ENCODE measurements at places on chromosomes 12 and 14.

- no peak for DNase-seq
Measured at GRCh38 chr12:18283831-18284230, 22.5 kb downstream of the PIK3C2G start.

- no peak for DNase-seq
Measured at GRCh38 chr14:68782091-68782981, 10.5 kb downstream of the ZFP36L1 start.

DNA sequence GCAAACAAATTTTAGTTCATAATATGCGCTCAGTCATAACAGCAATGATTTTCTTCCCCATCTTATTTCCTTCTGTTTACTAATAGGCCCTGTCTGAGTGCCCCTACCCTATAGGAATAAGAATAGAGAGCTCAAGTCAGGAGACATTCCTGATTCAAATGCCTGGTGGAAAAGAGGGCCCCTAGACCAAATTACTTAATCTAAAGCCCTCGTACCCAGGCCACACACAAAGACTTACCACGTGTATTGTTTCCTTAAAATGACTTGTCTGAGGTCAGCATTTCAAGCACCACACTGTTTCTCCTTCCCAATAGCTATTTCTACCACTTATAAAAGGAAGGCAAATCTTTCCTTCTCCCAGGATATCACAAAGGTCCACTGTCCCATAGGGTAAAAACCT, 314.9 kb upstream of the TMTC1 start:
- no peak for DNase-seq

- no peak for DNase-seq
Measured at GRCh38 chr14:105710119-105711043, 184.0 kb downstream of the TMEM121 start.

DNA sequence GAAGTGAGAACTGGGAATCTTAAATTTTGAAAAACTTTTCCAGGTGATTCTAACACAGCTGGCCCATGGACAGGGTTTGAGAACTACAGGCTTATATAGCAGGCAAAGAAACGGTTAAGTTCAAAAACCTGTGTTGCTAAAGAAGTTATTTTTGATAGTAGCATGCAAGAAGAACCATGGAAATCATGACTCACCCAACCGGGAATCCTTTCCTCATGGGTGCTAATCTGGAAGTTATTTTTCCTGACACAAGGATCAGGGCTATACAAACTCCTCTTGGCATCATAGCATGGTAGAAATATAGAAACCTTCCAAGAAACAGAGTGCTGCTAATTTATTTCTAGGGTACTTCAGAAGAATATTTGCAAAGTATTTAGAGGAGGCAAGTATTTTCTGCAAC, 588.7 kb downstream of the CCER1 start:
- no peak for DNase-seq

- DNase-seq = no peak
Measured at GRCh38 chr12:28882444-28882843, 266.6 kb upstream of the FAR2 start.

DNA sequence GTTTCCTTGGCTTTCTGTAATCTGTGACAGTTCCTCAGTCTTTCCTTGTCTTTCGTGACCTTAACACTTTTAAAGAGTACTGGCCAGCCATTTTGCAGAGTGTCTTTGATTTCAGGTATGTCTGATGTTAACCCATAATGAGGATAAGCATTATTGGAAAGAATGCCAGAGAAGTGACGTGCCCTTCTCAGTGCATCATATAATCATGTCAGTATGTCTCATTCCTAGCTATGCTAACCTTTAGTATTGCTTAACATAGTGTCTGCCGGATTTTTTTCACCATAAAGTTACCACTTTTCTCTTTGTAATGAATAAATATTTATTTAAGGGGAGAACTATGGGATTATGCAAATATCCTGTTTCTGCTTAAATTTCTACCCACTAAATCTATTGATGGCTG, 28.5 kb downstream of the RERG start:
- DNase-seq = no peak

- no peak for DNase-seq
Measured at GRCh38 chr14:74064426-74064825, 19.8 kb downstream of the ALDH6A1 start.

- DNase-seq = no peak
Measured at GRCh38 chr12:124837958-124838803, 25.5 kb downstream of the SCARB1 start.

DNA sequence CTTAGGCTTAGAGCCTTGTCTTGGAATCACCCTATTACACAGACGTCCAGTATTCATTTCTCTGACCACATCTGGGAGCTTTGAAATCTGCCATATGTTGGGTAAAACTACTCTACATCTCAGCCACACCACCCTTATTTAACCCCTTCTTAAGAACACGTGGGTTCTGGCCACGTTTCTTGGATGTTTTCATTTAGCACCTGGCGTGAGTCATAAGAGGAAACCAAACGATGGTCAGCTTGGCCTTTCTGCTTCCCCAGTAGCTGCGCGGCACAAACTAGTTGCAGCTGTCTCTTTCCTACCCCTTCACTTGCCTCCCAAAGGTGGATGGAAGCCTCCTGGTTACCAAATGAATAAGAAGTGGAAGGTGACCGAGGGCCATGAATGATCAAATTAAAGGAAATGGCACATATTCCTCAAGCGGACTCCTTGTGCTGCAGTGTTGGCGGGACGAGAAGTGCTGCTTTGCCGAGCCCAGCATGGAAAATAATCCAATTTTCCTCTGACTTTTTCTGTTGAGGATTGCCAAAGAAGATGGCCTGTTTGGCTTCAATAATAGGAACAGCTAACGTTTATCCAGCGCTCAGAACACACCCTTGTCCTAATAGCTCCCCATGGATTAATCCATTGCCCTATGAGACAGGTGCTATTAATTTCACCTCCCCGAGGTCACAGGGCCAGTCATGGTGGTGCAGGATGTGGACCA, 154.1 kb downstream of the ZNF664 start:
- DNase-seq = no peak

- no peak for DNase-seq
Measured at GRCh38 chr12:74890237-74890599, 319.4 kb downstream of the KCNC2 start.

DNA sequence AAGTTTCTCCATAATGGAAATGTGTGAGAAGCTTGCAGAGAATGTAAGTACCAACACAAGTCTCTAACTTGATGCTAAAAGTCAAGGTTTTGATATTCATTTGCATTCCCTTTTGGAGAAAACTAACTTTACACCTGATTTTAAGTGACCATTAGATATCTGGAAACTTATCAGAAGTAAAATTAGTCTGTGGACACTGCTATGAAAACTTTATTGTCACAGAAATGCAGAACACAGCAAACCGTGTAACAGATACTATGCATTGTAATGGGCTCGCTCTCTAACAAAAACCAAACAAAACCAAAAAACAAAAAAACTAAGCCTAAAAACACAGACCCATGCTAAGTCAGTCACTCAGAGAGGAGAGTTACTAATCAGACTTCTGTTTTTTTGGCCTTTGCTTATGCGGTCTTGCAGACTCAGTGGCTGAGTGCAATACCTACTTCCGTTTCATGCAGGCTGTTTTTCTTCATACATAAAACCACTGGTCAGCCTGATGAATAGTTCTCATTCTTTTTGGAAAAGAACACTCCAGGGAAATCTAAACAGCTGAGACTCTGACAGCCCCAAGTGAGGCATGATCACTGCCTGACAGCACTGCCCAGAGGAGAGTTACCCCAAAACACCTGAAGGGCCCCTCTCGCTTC, 35.7 kb downstream of the NRDE2 start:
- DNase-seq = no peak

DNA sequence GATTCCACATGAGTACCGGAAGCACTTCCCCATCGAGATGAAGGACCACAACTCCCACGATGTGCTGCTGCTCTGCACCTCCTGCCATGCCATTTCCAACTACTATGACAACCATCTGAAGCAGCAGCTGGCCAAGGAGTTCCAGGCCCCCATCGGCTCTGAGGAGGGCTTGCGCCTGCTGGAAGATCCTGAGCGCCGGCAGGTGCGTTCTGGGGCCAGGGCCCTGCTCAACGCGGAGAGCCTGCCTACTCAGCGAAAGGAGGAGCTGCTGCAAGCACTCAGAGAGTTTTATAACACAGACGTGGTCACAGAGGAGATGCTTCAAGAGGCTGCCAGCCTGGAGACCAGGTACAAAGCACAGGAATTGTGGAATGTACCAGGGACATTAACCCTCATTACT, 22.4 kb upstream of the GALNT16 start:
- no peak for DNase-seq

DNA sequence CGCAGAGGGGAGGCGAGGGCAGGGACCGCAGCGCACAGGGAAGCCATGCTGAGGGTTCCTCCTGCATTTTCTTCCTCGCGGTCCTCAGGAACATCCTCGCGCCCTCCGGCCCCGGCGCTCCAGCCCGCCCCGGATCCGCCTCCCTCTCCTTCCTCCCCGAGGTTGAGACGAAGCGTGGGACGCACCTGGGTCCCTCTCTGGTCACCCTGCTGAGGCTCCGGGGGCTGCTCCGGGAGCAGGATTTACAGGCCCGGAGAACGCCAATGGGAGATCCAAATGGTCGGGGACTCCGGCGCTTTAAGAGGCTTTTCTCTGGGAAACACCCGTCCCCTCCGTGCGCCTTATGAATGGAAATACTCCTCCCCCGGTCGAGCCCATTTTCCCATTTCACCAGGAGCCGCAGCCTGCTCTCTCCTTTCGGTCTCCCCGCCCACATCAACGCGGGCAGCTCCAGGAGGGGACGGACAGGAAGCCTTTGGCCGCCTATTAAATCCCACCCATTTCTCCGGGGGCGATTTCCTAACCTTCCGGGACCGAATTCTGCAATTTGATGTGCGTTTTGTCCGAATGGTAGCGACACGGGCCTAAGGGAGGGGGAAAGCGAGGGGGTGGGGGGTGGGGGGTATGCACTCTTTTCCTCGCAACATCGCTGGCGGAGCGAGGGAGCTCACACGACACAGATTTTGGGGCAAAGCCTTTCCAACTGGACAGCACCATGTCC, at the start of gene UNC79:
TSS of gene UNC79 (plus strand) at position 625 of the 721 bp plus-strand sequence. CDS start at position 716, 91 bp downstream.
- DNase-seq = no peak

- no peak for DNase-seq
Measured at GRCh38 chr12:16110596-16110995, 166.9 kb downstream of the SLC15A5 start.

GRCh38 chr14:69539631-69540410, 34.9 kb downstream of the CCDC177 start:
- no peak for DNase-seq

DNA sequence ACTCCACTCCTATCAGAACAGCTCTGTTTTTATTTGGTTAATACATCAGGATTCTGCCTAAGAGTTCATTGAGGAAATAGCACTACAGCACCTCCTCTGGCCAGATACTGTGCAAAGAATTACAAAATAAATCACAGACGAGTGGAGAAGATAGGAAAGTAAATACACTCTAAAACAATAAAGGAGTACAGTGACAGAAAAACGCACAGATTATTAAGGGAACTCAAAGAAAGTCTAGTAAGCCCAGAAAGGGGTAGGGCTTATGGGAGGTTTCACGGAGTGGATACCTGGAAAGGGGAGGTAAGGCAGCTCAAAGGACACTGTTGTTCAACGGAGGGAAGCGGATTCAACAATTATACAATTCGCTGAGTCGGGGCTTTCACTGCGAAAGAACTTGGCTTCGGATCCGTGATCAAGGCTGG, 5.5 kb downstream of the OR10AD1 start:
- no peak for DNase-seq

DNA sequence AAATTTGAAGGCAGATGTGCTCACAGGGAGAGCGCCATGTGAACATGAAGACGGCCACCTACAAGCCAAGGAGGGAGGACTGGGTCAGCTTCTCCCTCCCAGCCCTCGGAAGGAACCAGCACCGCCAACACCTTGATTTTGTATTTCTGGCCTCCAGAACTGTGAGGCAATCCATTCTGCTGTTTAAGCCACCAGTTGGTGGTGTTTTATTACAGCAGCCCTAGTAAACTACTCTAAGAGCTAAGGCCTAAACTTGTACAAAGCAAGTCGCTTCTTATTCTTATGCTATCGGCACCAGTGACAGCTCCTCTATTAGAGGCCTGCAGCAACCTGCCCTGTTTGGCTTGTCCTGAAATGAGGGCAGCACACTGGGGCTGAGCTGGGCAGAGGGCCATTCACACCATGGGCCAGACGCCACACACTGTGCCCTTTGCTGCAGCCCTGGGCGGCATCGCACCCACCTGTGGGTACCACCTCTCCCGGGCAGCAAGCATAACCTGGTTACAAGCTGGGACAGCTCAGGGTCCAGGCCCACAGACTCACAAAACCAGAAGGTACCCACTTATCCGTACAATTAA, 62.7 kb downstream of the NOS1 start:
- DNase-seq = no peak

DNA sequence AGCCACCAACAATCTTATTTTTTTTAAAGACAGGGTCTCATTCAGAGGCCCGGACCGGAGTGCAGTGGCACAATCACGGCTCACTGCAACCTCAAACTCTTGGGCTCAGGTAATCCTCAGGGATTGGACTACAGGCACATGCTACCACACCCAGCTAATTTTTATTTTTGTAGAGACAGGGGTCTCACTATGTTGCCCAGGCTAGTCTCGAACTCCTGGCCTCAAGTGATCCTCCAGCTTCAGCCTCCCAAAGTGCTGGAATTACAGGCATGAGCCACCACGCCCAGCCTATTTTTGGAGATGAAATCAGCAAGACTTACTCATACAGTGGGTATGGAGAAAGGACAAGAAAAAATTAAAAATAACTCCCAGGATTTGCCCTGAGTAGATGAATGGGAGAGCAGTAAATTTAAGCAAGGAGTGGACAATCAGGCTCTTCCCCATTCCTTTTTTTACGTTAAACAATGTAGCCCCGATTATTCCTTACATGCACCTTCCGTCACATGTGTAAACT, 13.2 kb downstream of the FMNL3 start:
- DNase-seq = no peak

Measured in esophagus squamous epithelium (tissue), 5 donors.